ENCODE measurements at places on chromosomes 3 and 15.

- DNase-seq: no peak
Observed at GRCh38 chr15:31465083-31465955, 138.7 kb downstream of the KLF13 start.

- no peak for DNase-seq
Observed at GRCh38 chr15:45981625-45982024, 346.8 kb downstream of the SQOR start.

DNA sequence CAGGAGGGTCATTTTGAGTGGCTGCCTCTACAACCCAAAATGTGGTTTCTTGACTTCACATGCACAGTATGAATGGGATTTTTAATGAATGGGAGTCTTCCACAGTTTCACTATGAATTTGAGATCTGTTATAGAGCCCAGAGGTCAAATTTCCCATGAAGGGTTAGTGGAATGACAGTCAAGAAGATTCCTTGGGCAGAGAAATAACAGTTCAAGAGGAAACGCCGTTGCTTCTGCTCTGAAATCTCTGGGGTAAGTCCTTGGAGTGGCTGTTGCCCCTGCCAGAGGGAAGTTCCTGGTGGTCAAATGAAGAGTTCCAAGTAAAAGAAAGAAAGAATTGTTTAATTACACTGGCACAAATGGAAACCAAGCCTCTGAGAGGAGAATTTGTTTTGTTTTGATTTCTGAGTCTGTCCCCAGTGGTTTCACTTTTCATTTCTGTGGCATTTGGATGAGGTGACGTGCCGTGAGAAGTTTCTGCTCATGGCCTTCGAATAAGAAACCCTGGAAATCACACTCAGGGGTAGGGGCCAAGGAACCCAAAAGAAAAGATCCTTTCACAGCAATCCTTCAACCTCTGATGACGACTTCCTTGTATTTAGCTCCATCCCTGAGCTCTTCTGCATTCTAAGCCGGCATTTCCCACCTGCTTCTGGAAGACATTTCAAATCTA lies 77.5 kb upstream of the IL12A start:
- DNase-seq: no peak

DNA sequence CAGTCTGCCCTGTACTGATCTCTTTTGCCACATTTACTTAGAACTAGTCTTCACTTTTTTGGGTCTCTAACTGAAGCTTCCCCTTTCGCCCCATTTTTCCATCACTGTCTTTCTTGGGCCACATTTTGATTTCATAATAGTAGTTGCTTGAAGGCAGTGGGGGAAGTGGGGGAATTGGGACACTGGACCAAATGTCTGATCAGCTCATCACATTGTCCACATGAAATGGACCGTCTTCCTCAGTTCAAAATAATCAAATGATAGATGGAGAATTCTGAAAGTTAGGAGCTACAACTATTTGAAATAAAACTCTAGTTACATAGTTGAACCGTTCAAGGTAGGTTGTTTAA lies 747 bp downstream of the PDCD6IP start:
- DNase-seq: no peak

DNA sequence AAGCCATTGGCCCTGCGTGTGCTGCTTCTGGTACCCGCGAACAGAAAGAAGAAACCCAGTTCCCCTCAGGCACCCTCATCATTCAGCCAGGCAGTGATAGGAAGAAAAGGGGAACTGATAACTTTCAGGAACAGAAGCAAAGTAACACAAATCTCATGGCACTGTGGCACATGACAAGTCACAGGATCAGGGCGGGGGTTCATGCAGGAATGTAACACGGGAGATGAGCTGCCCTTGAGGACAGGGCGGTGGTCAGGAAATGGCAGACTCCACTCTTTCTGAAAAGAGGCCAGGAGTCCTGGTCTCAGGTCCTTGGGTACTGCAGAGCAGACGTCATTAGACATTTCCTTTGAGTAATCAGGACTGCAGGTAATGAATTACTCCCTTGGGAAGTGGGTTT lies 95.5 kb downstream of the CCNL1 start:
- no peak for DNase-seq

GRCh38 chr3:48660800-48661400 lies 1.8 kb downstream of the CELSR3 start:
- no peak for DNase-seq

GRCh38 chr3:58009026-58009748 lies 965 bp downstream of the FLNB start:
- DNase-seq: peak; percentile 36

- DNase-seq: peak; percentile 9
Observed at GRCh38 chr3:149352556-149352955, 19.1 kb upstream of the TM4SF18 start.

GRCh38 chr3:7962301-7962700 lies 539.3 kb upstream of the LMCD1 start:
- no peak for DNase-seq

GRCh38 chr3:60319179-60319858 lies 931.9 kb downstream of the FHIT start:
- no peak for DNase-seq

DNA sequence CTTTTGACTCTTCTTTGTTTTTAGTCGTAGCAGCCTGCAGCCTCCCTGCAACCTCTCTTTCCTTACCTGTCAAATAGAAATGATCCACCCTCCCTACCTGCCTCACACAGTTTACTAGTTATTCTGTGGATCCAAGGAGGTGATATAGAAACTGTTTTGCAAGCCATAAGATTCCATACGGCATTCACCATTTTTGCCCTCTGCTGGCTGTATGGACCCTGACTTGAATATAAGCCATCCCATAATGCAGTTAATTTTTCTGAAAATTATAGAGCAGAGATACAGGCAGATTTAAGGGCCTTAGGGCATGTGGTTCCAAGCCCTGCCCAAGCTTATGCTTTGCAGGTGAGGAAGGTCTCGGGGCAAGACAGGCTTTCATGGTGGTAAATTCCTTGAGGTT lies 63.8 kb downstream of the CPN2 start:
- DNase-seq: no peak

- no peak for DNase-seq
Observed at GRCh38 chr3:178275311-178275710, 260.9 kb upstream of the KCNMB2 start.

Measured in activated T-helper 2 cell treated with anti-CD3 and anti-CD28 coated beads, Interferon-gamma antibody, Interleukin-2, Interleukin-4, amounts not matched to agents 10 μg/mL and 5 μg/mL and 100 μg/mL, durations not matched to agents 14 hours and 24 hours and 36 hours (primary cell).